Retinal pigment epithelial cell (primary cell): ENCODE measurements at places on chromosomes 2 and 18.

- DNase-seq: no peak
These were observed 67.3 kb downstream of the B3GNT2 start for GRCh38 chr2:62263076-62263715.

DNA sequence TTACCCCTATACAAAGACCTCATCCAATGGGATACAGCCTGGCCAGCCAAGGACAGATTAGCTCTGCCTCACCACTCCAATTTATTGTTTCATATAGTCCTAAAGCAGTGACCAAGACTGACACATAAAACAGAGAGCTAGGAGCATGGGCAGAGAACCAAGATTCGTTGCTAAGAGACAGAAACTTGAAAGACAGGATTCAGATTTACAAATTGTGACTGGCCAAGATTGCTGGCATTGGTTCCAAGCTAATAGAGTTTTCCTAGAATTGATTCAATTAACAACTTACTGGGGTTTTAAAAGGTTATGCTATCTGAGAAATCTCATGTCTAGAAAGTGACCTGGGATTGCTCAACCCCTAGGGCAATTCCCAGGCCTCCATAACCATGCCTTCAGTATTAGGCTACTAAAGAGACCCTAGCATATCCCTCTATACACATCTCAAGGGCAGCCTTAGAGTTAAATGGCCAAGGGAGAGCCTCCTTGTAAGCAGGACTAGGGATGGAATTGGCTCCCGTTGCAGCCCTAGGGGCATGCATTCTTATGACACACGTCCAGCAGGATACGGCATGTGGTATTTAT lies 75.6 kb downstream of the ICOS start:
- peak; percentile 60 for DNase-seq

DNA sequence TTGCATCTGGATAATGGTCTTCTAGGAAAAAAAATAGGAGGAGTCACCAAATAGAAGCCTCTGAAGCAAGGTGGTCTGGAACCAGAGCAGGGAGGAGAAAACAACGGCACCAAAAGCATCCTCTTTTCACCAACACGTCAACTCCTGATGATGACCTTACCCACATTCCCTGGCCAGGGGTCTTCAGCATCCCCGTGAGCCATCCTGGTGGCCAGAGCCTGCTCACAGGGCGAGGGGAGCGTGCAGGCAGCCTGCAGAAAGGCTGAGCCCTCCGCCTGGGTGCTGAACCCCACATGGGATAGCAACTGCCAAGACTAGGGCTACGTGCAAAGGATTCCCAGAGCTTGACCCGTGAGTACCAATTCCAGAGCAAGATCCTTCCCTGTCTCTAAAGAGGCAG lies 191.0 kb downstream of the NDUFA10 start:
- no peak for DNase-seq

DNA sequence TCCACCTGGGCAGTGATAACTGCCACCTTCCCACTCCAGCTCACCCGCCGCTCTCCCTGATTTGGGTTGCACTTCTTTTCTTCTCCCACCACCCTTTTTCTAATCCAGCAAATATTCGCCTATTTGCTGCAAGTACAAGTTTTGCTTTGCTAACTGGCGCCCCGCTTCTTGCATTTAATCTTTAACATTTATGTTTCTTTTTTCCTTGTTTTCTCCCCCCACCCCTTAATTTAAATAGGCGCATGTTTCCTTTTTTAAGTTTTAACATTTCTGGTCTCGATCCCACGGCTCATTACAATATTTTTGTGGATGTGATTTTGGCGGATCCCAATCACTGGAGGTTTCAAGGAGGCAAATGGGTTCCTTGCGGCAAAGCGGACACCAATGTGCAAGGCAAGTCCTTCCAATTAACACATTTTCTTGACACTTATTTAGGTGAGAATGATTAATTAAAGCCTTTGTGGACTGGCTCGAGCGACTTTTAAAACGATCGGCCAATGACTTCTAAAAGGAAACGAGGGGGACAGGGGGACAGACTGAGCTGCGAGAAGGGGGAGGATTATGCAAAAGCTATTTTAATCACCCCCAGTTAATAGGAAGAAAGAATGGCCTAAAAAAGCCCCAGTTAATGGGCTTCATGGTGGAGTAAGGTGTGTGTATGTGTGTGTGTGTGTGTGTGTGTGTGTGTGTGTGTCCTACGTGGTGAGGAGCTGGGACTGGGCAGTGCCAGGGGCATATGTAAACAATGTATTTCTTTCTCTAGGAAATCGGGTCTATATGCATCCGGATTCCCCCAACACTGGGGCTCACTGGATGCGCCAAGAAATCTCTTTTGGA lies 1.6 kb downstream of the TBR1 start:
- DNase-seq: no peak

DNA sequence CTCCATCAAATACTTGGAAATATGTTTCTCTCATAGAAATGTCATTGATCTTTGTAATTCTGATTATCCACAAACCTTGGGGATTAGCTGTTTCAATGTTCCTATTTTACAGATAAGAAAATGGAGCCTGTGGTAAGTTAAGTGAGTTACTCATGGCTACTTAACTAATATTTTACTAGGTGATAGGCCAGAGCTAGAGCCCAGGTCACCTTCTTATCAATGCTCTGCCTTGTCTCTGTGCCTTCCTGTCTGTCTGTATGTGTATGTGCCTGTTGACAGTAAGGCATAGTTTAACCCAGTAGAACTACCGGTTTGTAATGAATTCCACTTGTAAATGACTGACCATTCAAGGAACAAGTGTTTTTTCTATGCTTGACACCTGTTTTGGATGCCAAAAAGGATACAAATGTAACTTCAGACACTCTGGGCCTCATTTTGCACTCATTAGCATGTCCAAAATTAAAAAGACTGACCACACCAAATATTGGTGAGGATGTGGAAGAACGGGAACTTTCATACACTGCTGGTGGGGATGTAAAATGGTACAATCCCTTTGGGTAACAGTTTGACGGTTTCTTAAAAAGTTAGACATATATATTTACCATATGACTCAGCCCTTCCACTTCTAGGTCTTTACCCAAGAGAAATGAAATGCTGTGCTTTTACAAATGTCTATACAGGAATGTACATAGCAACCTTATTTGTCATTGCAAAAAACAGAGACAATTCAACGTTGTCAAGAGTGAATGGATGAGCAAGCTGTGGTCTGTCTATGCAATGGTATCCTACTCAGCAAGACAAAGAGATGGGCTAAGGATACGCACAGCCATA lies 19.6 kb upstream of the IL1A start:
- no peak for DNase-seq

- DNase-seq: no peak
These were observed 25.9 kb upstream of the ALLC start for GRCh38 chr2:3631851-3632659.

GRCh38 chr2:160493227-160494028 lies at the start of gene RBMS1:
Gene RBMS1 (minus strand): TSS chr2:160493807. CDS start chr2:160493363, 444 bp downstream.
- no peak for DNase-seq

DNA sequence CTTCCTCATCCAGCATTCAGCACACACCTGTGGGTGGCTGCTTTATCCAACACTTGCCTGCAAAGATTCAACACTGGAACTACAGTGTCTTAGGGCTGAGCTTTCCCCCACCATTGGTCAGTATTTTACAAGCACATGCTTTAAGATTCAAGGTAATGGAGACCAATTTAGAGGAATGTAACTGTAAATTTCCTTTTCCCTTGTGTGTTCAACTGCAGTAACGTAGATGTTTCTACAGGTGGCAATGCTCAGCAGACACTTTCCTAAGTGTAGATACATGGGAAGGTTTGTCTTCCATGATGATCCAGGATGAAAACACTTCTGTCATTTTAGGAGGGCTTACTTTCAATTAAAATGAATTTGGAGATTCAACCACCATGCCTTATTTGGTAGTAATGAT lies 143.6 kb upstream of the PXDN start:
- no peak for DNase-seq

DNA sequence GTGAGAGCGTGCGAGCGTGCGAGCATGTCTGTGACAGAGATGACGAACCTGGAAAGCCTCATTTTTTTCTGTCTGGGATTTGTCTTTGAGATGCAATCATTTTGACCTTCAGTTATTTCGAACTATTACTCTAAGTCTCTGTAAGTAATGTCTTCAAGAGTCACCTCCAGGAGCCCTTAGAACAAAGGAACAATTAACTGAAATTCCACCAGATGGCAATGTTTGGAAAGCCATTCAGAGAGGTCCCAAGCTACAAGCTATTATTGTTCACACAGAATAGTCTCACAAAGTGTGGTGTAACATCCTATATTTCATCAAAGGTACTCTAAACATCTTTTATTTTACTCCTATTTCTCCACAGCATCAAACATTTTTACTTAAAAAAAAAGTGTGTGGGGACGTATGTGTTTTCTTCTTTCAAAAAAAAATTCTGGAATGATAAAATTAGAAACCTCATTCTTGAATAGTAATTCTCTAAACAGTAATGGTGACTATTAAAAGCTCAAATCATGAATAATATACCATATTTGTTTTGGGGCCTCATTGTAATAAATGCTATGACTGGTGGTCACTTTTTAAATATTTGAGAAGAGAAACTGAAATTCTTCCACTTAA lies 35.1 kb upstream of the MAPRE2 start:
- DNase-seq: peak; percentile 31

DNA sequence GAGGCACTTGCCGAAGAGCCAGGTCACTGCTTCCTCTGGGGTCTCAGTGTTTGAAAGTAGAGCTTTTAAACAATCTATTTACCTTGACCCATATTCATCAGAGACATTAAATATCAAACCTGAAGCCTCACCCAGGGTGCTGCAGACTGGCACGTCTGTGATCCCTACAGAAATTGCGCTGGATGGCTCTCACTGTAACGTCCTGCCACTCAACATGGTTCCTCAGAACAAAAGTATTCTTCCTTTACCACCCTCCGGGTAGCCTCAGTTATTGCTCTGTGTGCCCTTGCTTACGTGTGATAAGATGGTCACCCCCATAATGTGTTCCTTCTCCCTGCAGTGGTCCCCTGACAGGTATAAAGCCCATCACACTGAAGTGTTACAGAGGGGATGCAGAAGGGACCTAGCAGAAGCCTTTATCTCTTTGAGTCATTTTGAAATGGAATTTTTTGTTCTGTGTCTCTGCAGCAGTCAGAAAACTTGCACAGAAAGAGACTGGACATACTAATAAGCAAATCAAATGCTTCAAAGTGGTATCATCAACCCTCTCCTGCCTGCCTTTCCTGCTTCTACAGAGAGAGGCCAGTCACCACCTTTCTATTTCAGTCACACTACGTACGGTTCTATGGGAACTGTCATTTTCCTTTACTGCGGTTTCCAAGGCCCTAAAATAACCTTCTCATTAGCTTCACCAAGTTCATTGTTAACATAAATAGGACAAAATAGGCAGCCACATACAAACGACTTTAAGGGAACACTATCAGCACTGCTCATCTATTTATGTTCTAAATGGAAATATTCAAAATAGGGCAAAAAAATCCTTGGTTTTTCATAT lies 86.8 kb downstream of the METTL8 start:
- no peak for DNase-seq

DNA sequence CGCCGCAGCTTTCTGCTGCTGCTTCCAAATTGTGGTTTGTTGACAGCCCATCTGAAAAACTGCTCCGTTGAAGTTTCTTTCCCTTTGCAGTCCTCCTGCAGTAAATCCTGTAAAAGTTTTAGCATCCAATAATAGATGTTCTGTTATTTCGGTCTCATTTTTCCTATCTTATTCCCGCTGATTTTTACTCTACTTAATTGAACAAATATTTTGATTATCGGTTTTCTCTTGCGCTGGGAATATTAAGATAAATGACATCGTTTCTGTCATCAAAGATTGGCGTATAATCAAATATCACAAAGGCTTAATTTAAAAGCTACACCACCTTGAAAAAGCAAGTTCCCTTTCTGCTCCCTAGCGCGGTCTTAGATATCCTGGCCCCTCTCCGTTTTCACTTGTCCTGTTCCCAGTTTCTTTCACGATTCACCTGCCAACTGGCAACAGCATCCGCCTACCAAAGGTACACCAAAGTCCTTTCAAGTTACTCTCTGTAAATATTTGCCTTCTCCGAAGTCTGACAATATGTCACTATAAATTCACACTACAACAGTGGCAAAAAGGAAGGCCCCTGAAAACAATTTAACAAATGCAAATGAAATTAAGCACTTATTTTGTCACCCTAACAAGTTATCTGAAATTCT lies 1.0 kb upstream of the STRN start:
- no peak for DNase-seq

DNA sequence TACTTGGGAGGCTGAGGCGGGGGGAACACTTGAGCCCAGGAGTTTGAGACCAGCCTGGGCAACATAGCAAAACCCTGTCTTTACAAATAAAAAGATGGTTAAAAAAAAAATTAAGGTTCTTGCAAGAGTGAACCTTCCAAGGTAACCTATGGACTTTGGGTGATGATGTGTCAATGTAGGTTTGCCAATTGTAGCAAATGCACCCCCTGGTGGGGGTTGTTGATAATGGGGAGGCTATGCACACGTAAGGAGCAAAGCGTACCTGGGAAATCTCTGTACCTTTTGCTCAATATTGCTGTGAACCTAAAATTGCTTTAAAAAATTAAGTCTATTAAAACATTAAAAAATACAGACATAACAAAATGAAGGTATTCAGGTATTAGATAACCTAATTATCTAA lies 70.4 kb downstream of the CWC22 start:
- DNase-seq: no peak

DNA sequence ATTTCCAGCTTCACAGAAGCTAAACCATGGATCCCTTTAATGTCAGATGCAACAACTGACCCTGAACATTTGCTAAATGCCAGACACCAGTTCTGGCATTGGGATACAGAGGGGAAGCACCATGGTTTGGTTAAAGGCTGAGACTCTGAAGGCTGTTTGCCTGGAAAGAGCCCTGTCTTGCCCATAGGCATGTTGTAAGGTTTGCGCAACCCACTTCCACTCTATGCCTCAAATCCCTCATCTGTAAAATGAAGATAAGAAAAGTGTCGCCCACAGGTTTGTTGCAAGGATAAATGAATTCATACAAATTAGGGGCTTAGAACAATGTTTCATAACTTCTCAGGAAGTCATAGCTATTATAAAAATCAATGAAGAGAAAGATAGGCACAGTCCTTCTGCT lies 380.9 kb upstream of the GYPC start:
- no peak for DNase-seq

- DNase-seq: no peak
These were observed 324.1 kb downstream of the DLGAP1 start for GRCh38 chr18:4130734-4131719.

DNA sequence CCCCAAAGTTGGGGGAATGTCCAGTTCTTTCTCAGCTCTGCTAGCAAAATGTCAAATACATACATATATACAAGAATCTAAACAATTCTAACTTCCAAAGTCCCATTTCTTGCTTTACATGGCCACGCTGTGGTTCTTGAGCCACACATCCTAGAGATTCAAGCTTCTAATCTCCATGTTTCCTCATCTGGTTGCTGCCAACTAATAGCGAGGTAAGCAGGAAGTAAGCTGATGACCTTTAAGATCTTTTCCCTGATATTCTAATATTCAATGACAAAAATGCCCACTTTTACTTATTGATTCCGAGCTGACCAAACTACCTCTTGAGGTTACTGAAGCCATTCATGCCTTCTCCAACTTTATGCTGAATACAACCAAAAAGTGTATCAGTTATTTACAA lies 3.3 kb downstream of the VPS54 start:
- no peak for DNase-seq
